ENCODE measurements at places on chromosomes 7 and 10.

DNA sequence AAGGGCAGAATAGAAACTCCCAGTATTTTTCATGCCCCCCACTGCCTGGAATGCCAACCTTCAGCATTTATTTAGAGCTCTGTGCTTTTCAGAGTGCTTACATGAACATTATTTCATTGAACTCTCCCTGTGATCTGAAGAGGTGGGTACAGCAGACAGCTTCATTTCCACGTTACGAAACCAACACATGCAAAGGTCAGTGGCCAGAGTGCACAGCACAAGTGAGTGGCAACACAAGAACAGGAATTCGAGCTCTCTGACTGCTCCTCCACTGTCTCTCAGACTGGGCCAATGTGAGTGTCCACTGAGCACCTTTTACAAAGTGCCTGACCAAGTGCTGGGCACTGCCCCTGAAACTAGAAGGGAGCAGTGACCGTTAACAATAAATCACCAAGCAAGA lies 162.9 kb downstream of the GLI3 start:
- DNase-seq, result no peak

DNA sequence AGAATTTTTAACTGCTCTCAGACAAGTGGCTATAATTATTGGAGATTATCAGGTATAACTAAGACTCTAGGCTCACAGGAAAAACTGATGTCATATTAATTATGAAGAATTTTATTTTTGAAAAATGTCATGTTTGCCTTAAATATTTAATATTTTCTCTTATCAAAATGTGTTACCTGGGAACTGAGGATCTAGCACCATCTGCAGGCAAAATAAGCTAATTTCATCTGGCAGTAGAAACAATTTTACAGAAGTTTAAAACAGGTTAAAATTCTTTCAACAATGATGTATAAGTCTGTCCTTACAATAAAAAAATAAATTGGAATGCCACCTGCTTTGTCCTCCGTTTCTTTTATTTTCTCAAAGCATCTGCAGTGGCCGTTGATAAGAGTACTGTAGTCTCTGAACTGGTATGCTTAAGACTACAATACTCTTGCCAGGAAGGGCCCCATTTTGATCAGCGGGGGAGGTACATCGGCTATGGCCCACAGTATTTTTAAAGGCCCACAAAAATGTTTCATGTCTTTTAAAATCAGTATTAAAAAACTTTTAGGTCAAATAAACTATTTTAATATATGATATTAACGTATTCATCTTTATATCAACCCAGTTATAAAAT lies 81.3 kb downstream of the VWDE start:
- no peak for DNase-seq

GRCh38 chr7:105656922-105657521 lies 75.7 kb upstream of the EFCAB10 start:
- DNase-seq, result no peak

DNA sequence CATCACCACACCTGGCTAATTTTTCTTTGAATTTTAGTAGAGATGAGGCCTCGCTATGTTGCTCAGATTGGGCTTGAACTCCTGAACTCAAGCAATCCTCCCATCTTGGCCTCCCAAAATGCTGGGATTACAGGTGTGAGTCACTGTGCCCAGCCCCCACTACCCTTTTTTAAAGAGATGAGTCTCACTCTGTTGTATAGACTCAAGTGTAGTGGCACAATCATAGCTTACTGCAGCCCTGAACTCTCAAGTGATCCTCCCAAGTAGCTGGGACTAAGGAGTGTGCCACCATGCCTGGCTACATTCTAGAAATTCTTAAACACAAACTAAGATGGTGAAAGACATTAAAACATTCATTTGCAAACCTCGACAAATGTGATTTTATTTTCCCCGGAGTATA lies 12.6 kb downstream of the SYPL1 start:
- no peak for DNase-seq

- DNase-seq, result peak; percentile 15
Observed at GRCh38 chr10:79904671-79905321, 44.1 kb downstream of the SFTPD start.

- no peak for DNase-seq
Observed at GRCh38 chr10:78516236-78516635, 482.6 kb downstream of the RPS24 start.

GRCh38 chr10:25575343-25575742 lies 358.7 kb upstream of the MYO3A start:
- DNase-seq, result no peak

DNA sequence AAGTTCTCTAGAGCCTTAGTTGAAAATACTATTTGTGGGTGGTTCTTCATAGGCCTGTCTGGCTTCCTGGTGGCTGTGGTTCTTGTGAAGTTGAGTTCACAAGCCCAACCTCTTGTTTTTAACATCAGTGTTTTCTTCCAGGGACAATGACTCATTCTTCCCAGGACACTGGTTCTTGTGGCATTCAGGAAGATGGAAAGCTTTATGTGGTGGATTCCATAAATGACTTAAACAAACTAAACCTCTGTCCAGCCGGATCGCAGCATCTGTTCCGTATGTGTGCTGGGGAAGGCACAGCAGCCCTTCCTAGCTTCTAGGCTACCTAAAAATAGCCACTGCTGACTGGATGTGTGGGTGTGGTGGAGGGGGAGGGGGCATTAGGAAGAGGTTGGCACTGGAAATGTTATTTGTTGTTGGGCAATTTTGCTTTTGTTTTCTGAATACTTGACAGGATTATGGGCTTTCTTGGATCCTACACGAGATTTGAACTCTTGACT lies 3.9 kb downstream of the LSMEM1 start:
- no peak for DNase-seq

DNA sequence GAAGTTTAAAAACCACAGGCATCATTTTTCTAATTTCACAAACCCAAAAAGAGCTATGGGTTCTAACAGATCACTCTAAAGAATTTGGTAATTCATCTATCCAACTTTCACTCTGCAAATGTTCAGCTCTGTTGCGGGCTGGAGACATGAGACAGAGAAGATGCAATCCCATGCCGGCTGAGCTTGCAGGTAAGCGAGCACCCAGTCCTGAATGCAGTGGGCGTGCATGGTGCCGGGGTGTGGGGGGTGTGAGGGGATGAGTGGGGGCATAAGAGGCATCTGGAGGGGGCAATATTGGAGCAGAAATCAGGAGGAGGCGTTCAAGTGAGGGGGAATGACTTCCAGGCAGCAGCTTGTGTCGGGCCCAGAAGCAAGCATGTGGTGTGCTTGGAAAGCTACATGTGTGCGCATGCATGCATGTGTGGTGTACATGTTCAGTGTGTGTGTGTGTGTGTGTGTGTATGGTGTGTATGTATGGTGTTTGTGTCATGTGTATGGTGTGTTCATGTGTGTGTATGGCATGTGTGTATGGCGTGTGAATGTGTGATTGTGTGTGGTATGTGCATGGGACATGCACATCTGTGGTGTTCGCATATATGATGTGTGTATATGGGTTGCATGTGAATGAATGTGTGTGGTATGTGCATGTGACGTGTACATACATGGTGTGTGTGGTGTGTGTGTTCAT lies 172.9 kb downstream of the PRKCQ start:
- DNase-seq, result no peak

- no peak for DNase-seq
Observed at GRCh38 chr7:4905171-4905570, 21.7 kb upstream of the RADIL start.

DNA sequence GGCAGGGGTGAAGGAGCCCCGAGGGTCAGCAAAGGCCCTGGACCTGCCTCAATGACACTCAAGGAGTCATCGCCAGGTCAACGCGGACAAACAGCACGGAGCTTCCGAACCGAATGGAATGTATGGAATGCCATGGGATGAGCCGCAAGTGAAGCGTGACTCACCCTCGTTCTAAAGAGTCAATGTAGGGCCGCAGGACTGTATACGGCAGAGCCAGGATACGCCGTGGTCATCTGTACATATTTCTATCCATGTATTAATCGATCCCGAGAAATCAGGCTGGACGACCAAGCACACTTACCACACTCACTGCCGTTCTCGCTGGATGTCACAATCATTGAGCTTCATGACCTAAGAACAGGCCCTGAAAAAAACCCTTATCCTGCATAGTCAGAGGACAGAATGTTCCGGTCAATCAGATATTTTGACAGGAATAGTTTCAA lies 4.3 kb downstream of the SNX8 start:
- DNase-seq, result no peak

GRCh38 chr10:91679296-91679695 lies 46.4 kb upstream of the PPP1R3C start:
- no peak for DNase-seq

All from NCI-H524 (cell line).